T-helper 17 cell (primary cell): ENCODE measurements at places on chromosomes 5 and 9.

DNA sequence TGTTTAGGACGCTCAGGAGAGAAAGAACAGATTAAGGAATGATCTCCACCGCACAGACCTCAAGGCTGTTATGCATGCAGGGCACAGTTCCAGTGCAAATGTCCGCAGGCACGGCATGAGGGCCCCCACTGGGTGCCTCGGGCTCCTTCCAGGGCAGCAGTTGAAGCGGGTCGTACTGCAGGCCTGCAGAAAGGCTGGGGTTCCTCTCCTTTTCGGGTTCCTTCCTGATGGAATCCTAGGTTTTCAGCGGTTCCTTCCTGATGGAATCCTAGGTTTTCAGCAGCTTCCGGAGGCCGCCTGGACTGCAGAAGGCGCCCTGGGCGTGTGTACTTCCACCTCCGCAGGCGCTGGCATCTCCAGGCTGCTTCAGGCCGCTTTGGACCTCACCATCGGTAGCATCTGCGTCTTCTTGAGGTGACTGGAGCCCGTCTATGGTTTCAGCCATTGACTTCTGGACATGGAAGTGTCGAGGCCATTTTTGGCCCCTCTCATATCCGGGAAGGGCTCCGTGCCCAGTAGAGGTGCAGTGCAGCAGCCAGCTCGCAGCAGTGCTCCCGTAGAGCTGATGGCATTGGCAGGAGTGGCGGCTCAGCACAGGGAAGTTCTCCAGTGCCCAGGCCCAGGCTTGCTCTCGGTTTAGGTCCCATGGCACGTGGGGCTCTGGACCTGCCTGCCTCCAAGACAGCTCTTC, 5.6 kb upstream of the MGAT4B start:
- H3K27ac ChIP-seq = no peak overlapping the region
- H3K27me3 ChIP-seq = no peaks in the 10 kb centered on the region

DNA sequence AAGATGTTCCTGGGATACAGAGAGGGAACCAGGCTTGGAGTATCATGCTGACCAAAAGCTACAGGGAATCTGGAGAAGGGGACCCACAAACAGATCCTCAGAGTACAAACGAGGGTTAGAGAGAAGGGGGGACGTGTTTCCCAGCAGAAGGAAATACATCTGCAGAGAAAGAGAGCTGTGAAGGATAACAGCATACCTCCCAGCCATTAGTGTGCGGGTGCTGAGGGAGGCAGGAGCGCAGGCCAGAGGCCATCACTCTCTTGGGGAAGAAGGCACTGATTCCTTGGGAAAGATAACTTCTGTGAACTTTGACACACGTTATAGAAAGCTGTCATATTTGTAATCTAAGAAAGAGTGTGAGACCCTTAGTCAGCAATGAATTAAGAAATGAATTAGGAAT, 96.9 kb downstream of the KCNN2 start:
- H3K36me3 ChIP-seq = no peaks in the 10 kb centered on the region
- H3K27ac ChIP-seq = no peak overlapping the region
- peaks cover 17% of the 10 kb centered on the region for H3K27me3 ChIP-seq
- no peak overlapping the region for H3K4me3 ChIP-seq
- DNase-seq = no peak

- DNase-seq = no peak
- no peaks in the 10 kb centered on the region for H3K27me3 ChIP-seq
- H3K4me1 ChIP-seq = peaks cover 2% of the 10 kb centered on the region
- H3K4me3 ChIP-seq = no peak overlapping the region
Measured at GRCh38 chr5:61051267-61051666, 106.3 kb downstream of the NDUFAF2 start.

DNA sequence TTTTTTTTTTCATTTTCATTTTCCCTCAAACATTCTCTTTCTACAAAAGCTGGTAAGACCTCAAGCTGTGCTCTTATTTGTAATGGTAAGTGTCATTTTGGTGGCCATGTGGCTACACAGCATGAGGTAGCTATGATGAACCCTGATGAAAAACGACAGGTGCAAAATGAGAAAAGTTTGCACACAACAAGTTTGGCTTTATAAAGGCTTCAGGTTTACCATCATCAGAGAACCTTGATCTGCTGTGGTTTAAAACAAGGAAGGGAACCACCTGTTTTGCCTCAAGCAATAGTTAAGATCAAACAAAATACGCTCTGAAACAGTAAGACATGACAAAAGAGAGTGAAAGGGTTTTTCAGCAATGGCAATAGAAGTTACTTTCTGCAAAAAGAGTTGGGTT, 1124.6 kb upstream of the ACO1 start:
- H3K4me1 ChIP-seq = peaks cover 8% of the 10 kb centered on the region
- peak overlapping the region; percentile 49 for H3K4me3 ChIP-seq
- H3K27ac ChIP-seq = peak overlapping the region; percentile 44
- no peaks in the 10 kb centered on the region for H3K27me3 ChIP-seq
- no peak for DNase-seq
- H3K36me3 ChIP-seq = no peaks in the 10 kb centered on the region

DNA sequence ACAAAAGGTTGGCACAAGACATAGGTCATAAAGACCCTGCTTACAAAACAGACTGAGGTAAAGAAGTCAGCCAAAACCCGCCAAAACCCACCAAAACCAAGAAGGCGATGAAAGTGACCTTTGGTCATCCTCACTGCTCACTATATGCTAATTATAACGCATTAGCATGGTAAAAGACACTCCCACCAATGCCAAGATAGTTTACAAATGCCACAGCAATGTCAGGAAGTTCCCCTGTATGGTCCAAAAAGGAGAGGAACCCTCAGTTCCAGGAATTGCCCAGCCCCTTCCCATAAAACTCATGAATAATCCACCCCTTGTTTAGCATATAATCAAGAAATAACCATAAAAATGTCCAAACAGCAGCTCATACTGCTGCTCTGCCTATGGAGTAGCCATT, 27.7 kb downstream of the MLLT3 start:
- no peaks in the 10 kb centered on the region for H3K36me3 ChIP-seq
- no peak overlapping the region for H3K27ac ChIP-seq
- peaks cover 31% of the 10 kb centered on the region for H3K4me1 ChIP-seq
- no peak for DNase-seq
- no peak overlapping the region for H3K4me3 ChIP-seq

GRCh38 chr5:158841481-158842276, 258.0 kb downstream of the EBF1 start:
- no peak for DNase-seq
- H3K4me3 ChIP-seq = no peak overlapping the region
- no peak overlapping the region for H3K27ac ChIP-seq
- H3K36me3 ChIP-seq = no peaks in the 10 kb centered on the region

GRCh38 chr5:4639946-4640345, 500.2 kb upstream of the ADAMTS16 start:
- no peak for DNase-seq
- no peaks in the 10 kb centered on the region for H3K27me3 ChIP-seq
- H3K4me1 ChIP-seq = no peaks in the 10 kb centered on the region
